Stimulated activated CD8-positive, alpha-beta memory T cell treated with anti-CD3 and anti-CD28 coated beads, Interleukin-7, amount 100 ng/mL, for 1 hour (primary cell): ENCODE measurements at places on chromosomes 6 and 20.
A peak's percentile ranks its signal among the peaks of the same experiment; 100 is the strongest.

DNA sequence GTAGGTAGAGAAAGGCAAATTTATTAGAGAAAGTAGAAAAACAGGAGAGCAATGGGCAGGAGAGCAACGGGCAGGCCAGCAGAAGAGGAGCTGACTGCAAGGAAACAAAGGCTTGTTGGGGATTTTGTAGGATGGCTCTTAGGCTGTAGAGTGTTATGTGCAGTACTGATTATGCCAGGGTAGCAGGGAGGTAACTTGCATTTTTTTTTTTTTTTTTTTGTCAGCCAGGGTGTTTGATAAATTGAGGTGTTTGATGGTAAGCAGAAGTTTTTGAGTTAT is 36.2 kb upstream of the IER3 start:
- no peak for DNase-seq

GRCh38 chr20:6265204-6265904 is 142.5 kb upstream of the FERMT1 start:
- no peak for DNase-seq

- DNase-seq: no peak
Measured at GRCh38 chr6:15698471-15698870, 35.6 kb upstream of the DTNBP1 start.

DNA sequence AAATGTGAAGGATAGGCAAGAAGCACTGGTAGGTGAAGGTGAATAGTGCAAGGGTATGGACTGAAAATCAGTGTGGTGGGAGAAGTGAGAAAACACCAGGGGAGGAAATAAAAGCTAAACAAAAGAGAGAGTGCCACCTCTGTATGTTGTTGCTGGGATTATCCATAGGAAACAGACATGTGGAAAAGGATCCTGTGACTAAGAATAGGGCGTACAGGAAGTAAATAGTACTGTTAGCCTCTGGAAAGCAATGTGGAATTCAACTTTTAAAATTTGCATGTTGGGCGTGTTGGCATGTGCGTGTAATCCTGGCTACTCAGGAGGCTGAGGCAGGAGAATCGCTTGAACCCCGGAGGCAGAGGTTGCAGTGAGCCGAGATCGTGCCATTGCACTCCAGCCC is 661.7 kb downstream of the KIF16B start:
- DNase-seq: no peak

DNA sequence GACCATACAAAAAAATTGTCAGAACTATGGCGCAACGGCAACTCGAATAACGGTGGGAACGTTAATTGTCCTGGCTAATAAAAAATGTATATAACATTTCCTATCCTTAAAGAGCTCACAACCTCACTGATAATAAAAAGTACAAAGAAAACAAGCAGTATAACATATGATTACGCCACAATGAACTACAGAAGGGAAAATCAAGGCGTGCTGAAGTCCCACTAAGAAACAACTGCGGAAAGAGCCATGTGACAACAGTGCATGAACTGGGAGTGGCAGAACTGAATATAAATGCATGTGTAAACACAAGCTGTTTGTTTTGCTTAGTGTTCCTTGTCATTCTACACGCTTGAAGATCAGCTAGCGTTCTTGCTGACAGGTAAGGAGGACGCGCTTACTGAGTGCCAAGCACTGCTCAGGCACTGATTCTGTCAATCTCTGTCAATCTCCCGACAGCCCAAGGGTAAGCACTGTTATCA is 466 bp upstream of the PSMB1 start:
- DNase-seq: peak; percentile 2

- no peak for DNase-seq
Measured at GRCh38 chr6:16639684-16640480, 121.4 kb downstream of the ATXN1 start.

DNA sequence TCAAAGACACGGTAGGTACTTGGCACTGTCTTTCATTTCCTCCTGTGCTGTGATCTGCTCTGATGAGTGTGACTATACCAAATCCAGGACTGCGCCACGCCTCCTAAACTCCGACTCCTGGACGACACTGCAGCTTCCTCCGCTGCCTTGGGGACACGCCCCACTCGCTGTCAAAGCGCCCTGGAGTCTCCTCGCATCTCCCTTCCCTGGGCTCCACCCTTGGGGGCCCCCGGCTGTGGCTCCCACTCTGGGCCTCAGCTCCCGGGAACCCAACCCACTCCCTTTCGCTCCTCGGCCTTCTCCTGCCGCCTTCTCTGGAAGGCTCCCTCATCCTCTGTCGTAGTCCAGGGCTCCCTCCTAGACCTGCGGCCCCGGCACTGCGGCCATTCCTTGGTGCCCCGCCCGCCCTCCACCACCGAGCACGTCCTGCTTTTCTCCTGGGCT is 61.2 kb downstream of the RSPH3 start:
- DNase-seq: no peak

DNA sequence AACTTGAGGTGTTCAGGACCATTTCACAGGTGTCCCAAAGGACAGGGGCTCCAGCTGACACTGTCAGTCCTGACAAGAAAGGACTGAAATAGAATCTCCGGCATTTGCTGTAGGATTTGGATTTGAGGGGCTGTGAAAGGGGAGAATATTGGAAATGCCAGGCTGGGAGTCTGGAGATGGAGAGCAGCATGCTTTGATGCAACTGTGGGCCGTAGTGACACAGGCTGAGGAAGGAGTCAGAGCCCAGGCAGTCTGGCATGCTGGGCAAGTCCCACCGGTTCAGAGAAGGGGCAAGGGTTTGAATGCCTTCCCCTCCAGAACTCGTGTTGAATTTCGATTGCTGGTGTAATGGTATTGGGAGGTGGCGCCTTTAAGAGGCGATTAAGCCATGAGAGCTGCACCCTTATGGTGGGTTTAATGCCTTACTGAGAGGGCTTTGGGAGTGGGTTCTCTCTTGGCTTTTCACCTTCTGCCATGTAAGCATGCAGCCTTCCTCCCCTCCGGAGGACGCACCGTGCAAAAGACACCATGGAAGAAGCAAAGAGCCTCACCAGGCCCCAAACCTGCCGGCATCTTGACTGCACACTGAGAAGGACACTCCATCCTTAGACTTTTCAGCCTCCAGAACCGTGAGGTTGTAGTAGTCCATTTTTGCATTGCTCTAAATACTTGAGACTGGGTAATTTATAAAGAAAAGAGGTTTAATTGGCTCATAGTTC is 9.4 kb upstream of the PYGB start:
- DNase-seq: no peak

DNA sequence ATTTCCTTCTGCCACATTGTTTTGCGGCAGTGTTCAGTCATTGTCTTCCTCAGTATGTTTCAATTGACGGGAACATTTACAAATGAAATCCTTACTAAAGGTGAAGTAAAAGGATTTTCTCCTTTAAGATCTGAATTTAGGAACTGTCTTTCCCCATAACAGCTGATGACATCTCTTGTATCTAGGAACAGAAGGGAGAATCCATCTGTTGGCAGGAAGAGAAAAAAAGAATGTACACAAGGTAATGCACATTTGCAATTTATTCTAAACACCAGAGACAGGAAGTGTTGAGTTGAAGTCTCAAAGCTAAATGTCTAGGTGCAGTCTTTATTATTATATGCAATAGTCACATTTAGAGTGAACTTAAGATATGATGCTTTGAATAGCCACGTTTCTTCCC is 334.5 kb downstream of the HDGFL1 start:
- DNase-seq: no peak

- DNase-seq: no peak
Measured at GRCh38 chr6:168541307-168541706, 100.3 kb downstream of the SMOC2 start.

GRCh38 chr20:44809380-44810060 is 826 bp downstream of the RIMS4 start:
- no peak for DNase-seq

- DNase-seq: no peak
Measured at GRCh38 chr20:24851346-24852019, 97.6 kb upstream of the CST7 start.

DNA sequence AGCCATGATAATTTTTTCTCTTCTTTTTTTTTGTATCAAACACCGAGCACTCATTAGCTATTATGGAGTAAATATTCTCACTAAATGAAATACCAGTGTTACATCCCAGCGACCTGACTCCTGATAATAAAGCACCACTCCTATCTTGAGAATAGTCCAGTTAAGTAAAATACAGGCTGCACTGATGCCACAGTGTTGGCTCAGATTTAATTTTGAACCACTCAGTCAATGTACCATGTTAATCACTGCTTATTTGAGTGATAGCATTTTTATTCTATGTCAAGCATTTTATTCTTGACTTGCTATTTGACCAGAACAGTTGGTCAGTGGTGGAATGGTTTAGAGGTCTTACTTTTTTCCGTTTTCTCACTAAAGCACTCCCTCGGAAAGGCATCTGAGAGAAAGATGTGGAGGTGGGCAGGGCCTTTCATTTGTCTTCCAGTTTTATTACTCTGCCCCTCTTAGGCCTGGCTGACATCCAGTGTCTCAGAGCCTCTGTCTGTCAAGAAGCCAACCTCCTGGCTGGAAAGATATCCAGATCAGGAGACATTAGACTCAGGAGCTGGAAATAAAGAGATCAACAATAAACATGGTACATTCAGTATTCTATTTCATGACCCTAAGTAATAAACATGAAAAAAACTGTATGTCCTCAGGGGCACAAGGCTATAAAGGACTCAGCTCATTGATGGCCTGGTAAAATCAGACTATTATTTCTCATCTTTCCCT is 457.8 kb downstream of the EPM2A start:
- DNase-seq: no peak

DNA sequence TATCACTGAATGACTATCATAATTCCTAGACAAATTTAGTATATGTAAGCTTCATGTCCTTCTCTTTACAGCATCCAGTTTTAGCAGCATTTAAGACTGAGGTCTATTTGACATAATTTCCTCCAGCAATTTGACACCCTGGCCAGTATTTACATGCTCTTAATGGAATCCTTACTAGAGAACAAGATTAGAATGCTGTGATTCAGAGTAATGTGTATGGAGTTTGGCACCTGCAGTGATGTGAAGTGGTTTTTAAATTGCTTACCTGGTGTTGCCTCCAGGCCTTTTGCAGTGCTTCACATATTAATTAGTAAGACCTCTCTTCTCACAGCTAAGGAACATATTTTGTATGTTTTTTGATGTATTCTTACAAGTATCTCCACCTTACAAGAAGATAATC is 9.8 kb downstream of the NKX2-4 start:
- DNase-seq: no peak

GRCh38 chr6:23114812-23115504 is 545.6 kb downstream of the HDGFL1 start:
- DNase-seq: no peak

- DNase-seq: no peak
Measured at GRCh38 chr6:160391419-160392116, 43.4 kb downstream of the SLC22A3 start.

GRCh38 chr6:34050691-34051090 is 95.2 kb downstream of the GRM4 start:
- DNase-seq: no peak

DNA sequence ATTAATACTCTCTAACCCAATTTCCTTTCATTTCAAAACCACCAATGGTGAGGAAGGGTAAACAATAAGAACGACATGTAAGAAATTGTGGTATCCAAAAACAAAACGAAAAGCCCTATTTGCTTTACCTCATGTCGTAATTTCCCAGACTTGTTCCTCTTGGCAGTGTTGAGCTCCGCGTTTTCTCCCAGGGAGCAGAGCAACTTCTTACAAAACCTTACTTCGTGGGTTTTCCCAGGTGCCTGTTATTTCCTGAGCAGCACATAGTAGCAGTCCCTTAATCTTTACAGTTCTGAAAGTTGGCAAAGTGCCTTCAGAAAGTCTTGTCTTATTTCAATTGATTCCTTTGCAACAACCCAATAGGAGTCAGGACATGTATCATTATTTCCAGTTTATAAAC is 207.9 kb upstream of the MARCKS start:
- no peak for DNase-seq

GRCh38 chr6:160238278-160238711 is 20.3 kb downstream of the SLC22A2 start:
- DNase-seq: no peak

- no peak for DNase-seq
Measured at GRCh38 chr6:56364827-56365339, 117.5 kb upstream of the COL21A1 start.

DNA sequence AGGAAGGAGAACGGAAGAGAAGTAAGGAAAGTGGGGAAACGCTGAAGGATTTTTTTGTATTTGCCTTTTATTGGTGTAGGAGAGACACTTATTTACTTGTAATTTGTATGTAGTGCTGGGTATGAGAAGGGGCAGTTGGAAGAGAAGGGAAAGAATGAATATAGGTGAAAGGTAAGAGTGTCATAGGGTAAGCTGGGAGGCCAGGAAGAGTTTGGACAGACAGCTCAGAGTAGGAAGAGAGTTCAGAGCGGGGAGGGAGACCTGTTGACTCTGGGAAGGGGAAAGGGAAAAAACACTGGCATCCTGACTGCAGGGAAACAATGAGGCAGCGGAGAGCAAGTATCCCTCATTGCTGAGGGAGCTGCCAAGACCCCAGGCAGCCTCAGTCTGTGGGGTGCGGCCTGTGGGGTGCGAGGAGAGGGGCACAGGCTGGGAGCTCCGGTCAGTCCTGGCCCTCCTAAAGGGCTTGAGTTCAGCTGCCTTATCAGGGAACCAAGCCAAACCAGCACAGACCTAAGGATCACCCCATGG is 3.1 kb downstream of the TRAF3IP2 start:
- no peak for DNase-seq

DNA sequence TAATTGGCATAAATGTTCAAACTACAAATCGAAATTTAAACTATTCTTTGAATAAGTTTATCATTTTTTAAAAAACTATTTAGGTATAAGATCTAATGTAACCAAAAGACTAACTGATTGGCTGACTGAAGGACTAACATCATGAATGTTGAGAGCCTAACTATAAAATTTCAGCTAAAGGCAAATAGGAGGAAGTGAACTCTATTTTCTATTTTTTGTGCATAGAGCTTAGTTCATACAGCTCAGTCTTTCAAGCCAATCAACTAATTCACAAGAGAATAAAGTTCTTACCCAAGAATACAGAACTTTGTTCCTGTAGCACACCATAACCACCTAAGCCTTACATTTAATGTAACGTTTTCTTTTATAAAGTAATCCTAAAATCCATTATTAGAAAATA is 46.3 kb upstream of the STXBP5 start:
- no peak for DNase-seq

- DNase-seq: no peak
Measured at GRCh38 chr20:22944062-22944461, 91.0 kb upstream of the SSTR4 start.

GRCh38 chr6:111552241-111552744 is 53.4 kb downstream of the TRAF3IP2 start:
- no peak for DNase-seq

DNA sequence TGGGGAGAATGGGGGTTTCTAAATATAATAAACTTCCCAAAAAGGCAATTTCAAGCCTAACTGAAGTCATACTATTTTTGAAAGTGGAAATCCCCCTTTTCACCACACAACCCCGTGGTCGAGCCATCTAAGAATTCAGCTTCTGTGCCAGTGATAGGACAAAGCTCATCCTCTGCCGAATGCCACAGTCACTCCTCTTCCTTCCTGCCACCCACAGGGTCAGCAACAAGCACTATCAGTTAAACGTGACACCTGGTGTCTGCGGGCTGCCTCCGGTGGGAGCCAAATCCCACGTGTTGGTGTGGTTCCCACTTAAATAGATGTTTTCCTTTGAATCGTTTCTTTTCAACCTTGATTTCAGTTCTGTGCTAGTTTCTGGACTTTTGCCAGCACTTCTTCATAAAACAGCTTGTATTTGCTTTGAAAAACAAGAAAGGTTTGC is 60.7 kb downstream of the TNFAIP3 start:
- peak; percentile 45 for DNase-seq
